ENCODE measurements at places on chromosomes 4 and X.

GRCh38 chrX:136376713-136377112, 76.0 kb downstream of the ADGRG4 start:
- no peak for DNase-seq

GRCh38 chrX:67288156-67288555, 255.7 kb upstream of the AR start:
- no peak for DNase-seq

DNA sequence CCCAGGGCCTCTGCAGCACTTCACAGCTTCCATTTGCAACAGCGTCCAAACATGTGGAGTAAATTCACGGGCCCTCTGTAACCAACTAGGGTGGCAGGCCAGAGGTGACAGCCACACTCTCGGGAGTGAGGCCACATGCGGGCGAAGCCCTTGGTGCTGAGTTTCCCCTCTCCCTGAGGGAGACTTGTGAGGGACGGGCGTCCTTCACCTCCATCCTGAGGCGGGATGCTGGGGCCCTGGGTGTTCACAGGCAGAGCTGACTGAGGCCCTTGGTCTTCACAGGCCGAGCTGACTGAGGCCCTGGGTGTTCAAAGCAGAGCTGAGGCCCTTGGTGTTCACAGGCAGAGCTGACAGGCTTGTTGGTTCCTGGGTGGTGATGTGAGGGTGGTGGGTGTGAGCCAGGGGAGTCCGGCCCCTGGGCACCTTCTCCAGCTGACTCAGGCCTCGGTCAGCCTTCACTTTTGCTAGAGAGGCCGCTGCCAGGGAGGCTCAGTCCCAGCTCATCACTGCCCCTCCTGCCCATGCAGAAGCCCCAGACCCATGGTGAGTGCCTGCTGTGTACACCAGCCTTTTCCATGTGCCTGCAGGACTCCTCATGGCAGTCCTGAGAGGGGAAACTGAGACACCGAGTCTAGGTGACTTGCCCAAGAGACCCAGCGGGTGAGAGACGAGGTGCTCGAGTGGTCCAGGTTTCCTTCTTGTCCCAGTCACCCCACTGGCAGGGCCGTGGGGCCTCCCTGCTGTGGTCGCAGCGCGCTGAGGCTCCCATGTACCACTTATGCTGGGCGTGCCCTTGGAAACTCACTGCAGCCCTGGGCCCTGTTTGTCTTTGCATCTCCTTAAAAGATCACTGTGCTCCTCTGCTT, 8.5 kb downstream of the WFS1 start:
- DNase-seq: no peak

DNA sequence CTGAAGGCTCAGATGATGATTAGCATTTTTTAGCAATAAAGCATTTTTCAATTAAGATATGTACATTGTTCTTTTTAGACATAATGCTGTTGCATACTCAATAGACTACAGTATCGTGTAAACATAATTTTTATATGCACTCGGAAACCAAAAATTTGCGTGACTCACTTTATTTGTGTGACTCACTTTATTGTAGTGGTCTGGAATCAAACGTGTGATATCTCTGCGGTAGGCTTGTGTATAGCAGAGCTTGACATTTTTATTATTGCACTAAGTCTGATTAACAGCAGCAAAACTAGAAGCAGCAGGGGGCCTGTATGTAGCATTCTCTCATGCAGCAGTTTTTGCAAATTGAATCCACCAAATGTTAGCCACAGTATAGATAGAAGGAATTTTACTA, 119.1 kb upstream of the PRDX4 start:
- DNase-seq: peak; percentile 47

- no peak for DNase-seq
Observed at GRCh38 chr4:81724925-81725329, 253.2 kb upstream of the RASGEF1B start.

DNA sequence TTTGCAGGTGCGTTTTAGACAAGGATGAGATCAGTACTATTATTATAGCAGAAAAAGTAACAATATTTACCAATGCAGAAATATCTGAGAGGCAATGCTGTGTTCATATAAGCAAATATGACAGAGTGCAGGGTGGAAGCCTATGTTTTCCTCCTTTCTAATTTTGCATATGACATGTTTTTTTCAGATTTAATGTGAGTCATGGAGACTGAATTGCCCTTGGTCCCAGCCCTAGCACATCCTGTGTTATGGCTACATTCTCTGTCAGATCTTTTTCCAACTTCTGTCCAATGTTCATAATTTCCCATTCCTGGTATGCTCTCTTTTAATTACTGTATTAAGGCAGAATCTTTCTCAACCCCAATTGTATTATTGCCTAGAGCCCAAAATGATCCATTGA, 165.6 kb downstream of the SLC7A11 start:
- DNase-seq: no peak

DNA sequence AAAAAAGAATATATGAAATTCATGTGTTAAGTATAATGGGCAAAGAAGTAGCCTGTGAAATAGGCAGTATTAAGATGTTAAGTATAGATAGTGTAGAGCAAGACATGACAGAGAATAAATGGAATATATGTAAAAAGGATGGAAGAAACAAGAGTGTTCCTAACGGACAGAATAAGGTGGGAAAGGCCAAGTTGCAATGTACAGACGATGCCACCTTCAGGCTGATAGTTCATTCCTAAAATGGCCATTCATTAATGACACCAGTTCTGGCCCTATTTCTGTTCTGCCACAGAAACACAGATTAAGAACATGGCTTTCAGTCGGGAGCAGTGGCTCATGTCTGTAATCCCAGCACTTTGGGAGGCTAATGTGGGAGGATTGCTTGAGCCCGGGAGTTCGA, 4.4 kb upstream of the FAM184B start:
- DNase-seq: no peak

- DNase-seq: no peak
Observed at GRCh38 chr4:39021631-39022030, 10.6 kb downstream of the TMEM156 start.

GRCh38 chrX:97849951-97850350, 966.2 kb downstream of the RPA4 start:
- no peak for DNase-seq

DNA sequence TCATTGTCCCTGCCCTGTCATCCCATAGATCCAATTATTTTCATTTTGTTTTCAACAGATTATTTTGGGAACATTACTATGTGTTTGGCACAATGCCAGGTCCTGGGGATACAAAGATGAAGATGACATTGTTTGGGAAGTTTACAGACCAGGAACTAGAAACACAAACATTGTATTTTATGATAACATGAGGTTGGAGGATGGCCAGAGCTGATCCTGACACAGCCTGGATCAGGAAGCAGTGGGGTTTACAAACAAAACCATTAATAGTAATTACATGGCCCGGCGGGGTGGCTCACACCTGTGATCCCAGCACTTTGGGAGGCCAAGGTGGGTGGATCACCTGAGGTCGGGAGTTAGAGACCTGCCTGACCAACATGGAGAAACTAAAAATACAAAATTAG, 29.9 kb downstream of the CLRN2 start:
- no peak for DNase-seq

- DNase-seq: no peak
Observed at GRCh38 chr4:159104694-159105414, 2.0 kb downstream of the RAPGEF2 start.

DNA sequence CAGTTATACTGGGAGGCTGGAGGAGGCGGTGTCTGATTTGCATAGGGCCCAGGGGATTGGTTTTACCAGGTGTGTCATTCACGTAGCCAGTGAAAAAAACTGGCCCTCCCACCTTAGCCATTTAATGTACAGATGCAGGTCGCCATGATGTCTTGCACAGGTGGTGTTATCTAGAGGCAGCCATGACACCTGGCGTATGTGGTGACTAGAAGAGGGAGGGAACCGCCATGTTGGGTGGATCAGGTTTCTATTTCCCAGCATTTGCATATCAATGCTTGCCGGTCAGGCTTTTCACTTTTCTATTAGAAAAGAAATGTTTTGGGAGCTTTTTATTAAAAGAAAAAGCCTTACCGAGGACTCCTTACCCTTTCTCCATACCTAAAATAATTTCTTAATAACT, 523.4 kb downstream of the ADGRL3 start:
- no peak for DNase-seq

DNA sequence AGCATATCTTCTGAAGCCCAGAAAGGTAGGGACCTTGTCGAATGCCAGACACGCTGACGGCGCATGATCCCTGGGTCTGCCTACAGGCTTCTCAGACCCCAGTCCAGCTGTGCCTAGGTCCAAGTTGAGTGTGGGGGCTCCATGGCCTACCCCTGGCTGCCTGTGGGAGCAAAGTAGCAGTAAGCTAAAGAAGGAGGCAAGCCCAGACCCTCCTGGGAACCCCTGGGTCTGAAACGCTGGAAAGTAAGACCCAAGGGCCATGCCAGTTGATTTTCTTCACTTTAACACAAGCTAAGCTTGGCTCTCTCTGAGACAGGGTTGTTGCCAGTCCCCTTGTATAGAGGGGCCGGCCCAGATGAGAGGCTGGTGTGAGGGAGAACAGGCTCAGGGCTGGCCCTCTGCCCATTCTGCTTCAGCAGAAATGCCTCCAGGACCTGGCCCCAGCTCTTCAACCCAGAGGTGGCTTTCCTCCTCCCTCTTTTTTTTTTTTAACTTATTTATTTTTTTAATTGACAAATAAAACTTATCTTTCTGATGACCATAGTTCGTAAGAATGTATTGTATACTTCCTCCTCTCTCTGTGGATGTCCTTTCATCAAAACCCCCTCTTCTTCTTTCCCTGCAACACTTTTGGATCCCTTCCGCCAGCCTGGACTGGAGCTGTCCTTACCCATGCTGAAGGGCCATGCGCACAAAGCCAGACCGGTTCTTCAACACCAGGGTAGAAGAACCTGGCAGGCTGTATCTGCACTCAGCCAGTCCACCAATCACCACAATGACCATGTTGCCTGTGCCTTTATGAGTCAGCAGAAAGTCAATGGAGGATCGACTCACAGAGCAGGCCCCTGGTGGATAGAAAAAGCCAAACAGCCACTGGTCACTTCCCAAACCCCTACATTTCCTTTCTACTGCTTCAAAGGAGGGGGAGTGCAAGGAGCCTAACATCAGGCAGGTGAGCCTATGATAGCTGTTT, 7.1 kb downstream of the AWAT2 start:
- DNase-seq: no peak

GRCh38 chrX:38271154-38271716, 50.6 kb upstream of the SRPX start:
- DNase-seq: no peak

- no peak for DNase-seq
Observed at GRCh38 chr4:55781812-55782211, 37.8 kb upstream of the EXOC1L start.

DNA sequence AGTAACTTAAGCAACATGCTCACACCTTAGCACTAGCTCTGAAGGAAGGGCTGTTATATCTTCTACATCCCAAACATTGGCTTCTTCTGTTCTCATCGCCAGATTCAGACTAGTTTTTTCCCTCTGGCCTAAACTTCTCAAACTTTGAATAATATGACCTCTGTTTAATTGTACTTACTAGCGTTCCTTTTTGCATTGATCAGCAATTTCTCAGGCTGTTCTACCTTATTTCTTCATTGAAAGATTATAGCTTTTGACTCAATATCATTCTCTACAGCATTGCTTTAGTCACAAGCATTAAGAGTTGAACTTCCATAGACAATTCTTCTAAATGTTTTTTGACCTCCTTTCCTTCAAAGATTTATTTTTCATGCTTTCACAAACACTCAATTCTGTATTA, 659.2 kb downstream of the PCDH7 start:
- DNase-seq: no peak

- no peak for DNase-seq
Observed at GRCh38 chrX:155956649-155957048, 40.8 kb upstream of the IL9R start.

GRCh38 chr4:154164931-154165839, 326.4 kb downstream of the DCHS2 start:
- DNase-seq: peak; percentile 99

DNA sequence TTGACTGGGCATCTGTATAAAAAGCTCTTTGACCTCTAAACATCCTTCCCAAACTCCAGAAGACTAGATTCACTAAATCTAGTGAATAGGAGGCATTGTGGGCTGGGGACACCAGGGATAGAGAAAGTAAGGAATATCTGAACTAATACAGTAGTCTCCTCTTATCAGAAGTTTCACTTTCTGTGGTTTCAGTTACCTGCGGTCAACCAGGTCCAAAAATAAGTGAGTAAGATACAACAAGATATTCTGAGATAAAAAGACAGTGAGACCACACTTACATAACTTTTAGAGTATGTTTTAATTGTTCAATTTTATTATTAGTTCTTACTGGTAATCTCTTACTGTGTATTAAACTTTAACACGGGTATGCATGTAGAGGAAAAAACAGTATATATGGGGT, 376.5 kb downstream of the HNRNPD start:
- DNase-seq: no peak

DNA sequence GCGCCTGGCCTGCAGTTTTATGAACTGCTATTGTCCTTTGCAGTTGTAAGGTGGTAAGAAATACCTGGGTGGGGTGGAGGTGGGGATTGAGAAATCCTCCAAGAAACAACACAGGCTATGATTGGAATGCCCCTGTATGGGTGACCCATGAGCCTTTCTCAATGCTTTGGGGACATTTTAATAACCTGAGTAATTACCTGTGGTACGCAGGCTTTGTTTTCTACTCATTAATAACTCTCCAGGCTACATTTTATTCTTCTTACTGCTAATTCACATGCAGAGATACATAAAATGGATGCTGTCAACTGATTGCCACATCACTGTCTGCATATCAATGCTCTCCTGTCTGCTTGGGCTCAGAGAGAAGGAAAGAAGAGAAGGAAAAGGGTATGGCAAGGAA, 41.8 kb downstream of the PHEX start:
- DNase-seq: no peak

DNA sequence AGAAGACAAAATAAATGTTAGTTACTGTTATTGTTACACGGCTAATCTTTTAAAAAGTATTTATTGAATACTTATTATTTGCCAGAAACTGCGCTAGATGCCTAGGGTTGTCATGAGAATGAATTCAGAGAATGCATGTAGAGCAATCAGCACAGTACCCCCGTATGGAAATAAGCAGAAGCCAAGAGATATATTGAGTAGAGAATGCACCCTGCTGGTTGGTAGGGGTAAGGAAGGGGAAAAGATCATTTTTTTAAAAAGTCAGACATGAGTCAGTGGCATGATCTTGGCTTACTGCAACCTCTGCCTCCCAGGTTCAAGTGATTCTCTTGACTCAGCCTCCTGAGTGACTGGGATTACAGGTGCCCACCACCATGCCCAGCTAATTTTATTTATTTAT, 13.1 kb upstream of the DRP2 start:
- DNase-seq: no peak

DNA sequence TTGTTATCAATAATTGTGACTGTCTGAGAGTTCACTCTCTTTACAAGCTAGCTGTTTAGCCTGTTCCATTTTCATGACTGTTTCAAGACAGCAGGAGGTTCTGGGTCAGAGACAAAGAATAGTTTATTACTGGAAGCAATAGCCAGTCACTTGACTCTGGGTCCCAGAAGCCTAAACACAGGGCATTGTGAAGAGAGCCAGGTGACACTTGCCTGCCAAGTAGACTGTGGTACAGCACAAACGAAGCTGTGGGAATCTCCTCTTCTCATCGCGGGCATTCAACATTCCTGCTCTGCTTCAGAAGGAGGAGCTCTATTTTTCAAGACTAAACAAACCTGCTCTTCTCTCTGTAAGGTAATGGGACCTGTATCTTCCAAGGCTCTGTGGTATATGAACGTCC, 485.1 kb downstream of the TRIML1 start:
- no peak for DNase-seq
